ENCODE measurements at places on chromosomes 16 and 17.

DNA sequence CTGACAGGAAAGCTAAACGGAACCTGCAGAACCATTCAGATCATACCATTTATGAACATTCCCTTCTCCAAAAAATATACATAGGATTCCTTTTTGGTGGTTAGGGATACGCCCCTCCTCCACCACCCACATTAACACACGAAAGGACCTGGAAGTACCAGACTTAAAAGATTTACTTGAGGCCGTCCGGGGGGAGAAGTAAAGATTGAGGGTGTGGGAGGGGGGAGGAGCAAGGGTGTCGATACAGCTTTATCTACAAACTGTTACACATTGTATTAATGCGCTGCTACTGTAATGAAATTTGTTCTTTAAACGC is 537 bp downstream of the PALB2 start:
- DNase-seq: no peak

GRCh38 chr17:49779739-49780231 is 8.7 kb upstream of the KAT7 start:
- DNase-seq: no peak

GRCh38 chr17:70207184-70207583 is 37.9 kb downstream of the KCNJ2 start:
- DNase-seq: no peak

DNA sequence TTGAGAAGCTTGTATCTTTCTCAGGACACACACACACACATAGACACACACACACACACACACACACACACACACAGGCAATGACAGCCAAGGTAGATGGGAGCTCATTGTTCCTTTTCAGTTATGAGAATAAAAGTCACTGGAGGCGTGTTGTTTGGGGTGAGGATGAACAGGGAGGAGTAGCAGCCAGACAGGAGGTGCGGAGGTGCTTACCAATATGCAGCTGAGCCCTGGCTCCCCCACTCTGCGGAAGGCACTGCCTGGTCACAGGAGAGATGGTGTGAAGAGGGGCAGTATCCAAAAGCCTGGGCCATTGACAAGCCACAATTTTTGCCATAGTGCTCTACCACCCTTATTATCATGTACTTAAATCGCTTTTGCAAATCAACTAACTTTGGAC is 77.4 kb downstream of the CBLN1 start:
- DNase-seq: no peak

DNA sequence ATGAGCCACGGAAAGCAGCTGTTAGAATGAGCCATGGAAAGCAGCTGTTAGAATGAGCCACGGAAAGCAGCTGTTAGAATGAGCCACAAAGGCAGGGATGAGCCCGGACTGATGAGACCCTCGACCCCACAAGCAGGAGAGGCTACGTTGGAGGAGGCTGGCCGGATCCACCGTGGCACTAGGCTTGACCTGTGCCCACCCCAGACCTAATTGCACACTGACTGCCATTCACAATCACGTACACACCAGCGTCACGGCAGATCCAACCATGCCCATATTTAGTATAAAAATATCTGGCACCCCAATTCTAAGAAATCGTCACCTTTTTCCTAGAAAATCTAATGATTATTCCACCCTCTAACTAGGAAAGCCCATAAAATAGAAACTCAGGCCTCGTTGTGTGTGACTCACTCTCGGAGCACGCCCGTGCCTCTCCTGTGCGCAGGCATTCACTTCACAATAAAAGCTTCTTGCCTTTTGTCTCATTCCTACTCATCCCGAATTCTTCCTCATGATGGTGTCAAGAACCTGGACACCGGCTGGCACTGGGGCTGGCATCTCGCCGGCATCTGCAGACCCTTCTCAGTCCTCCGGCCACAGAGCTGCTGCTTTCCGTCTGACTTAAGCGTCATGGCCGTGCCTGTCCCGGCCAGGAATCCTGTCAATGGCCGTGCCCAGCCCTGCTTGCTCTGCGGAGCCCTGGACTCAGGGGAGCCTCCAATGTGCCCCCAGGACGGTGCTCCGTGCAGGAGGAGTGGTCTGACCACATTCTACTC is 5.5 kb upstream of the SECTM1 start:
- DNase-seq: no peak

- DNase-seq: no peak
These were observed 368.2 kb downstream of the SNX29 start for GRCh38 chr16:12344577-12345343.

DNA sequence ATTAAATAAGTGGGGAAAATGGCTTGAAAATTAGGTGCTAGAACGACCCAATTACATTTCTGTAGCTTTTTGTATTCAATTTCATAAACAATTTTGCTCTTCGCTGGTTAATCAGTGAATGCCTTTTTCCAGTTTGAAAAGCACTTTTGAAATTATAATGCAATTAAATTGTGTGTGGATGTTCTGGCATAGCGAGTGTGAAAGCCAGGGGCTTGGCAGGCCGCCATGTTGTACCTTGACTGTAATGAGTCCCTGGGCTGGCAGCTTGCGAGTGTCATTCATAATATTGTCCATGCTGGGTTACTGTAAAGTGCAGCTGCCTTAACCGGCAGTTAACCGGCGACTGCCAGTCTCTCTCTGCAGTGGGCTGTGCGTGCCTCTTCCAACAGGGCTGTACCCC is 177.8 kb downstream of the CCDC182 start:
- no peak for DNase-seq

DNA sequence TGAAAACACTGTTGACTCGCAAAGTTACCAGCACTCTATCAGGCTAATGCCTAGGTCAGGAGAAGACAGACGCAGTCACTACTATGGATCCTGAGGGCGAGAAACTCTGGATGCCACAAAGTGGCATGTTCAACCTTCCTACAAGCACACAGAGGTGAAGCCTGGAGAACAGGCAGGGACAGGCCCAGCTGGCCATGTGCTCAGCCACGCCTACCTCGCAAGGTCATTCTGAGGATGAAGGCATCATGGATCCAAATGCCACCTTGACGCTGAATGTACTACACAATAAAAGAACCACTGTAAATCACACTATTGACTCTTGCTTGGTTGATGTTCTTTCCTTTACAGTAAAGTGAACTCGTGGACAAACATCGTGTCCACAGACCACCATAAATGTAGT is 85.8 kb downstream of the ANKRD11 start:
- DNase-seq: no peak

GRCh38 chr17:16987830-16988601 is 16.1 kb upstream of the TNFRSF13B start:
- DNase-seq: no peak

- no peak for DNase-seq
These were observed 97.5 kb downstream of the METRNL start for GRCh38 chr17:83176623-83177583.

DNA sequence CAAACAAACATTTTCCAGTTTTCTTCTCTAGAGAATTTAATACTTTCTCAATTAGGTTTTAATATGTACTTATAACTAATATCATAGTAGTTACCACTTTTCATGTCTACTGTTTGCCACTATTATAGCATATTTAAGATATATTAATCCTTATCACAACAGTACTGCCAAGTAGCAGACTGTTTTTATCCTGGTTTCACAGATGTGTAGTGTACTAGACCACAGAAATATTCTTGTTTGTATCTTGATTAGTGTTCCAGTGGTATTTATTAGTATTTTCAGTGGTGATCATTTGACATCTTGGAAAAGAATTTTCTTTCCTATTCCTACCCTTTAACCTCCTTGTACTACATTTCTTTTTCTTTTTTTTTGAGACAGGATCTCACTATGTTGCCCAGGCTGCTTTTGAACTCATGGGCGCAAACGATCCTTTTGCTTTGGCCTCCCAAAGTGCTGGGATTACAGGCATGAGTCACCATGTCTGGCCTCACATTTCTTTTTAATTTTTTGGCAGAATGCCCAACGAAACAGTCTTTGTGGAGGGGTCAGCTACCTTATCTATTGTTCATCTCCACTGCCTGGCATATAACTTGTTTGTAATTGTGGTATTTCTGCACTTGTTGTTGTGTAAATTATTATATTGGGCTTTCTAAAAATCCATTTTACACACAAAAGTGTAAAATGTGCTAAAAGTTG is 27.2 kb downstream of the MAP2K4 start:
- no peak for DNase-seq

DNA sequence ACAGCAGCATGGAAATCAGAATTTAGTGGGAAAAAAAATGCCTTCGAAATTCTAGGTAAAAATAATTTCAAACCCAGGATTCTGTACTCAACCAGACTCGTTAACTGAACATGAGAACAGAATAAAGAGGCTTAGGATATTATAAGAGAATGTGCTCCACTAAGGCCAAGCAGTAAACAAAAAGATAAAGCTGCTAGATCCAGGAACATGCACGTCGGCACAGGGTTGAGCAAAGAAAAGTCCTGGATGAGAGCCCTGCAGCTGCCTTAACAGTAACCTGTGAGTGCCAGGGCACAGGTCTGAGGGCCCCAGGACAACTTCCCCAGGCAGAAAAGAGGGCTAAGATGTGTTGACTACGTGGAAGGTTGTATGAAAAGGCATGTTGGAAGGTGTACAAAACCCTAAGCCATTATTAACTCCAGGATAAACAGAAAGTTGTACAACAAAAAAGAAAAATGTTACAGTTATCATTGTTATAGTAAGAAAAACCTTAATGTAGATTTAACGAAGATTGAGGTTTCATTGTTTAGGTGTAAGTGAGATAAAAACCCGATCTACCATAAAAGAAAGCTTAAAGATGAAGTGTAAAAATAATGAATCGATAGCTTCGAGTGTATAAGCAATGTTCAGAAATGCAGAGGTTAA is 42.3 kb upstream of the RBFOX3 start:
- no peak for DNase-seq

GRCh38 chr17:7341842-7342241 is 5.5 kb downstream of the ACAP1 start:
- DNase-seq: no peak

GRCh38 chr17:81509972-81510784 is 2.4 kb downstream of the ACTG1 start:
- no peak for DNase-seq

GRCh38 chr17:21294321-21295035 is 10.0 kb downstream of the MAP2K3 start:
- DNase-seq: no peak

DNA sequence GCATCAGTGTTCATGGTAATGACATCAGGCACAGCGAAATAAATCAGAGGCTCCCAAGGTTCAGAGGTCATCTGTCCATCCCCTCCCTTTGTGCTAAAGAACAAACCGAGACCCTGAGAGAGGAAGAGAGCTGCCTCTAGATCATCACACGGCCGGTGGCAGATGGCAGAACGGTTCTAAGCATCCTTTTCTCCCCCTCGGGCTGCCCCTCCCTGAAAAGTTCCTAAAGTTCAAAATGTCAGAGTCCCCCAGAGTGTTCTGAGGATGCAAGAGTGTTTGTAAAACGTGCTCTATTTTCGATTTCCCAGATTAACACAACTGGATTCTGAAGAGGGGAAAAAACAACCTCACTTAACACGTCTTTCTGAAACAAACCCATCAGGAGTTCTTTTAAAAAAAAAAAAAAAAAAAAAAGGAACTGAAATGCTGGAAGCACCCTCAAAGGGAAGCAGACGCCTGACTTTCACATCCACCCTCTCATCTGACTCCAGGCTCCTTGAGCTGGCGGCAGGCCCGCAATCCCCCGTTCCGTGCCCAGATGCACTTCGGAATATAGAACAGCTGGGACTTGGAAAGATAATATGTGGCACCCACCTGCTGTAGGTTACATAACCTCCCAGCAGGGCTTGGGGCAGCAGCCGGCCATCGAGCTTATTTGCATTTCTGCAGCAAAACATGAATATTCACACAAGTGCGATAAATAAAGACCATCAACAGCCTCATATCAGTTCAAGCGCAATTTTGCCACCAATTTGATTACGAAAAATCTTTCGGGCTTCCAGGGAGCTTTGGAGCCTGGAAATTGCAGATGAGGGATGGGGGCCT is 115.5 kb upstream of the SMURF2 start:
- no peak for DNase-seq

DNA sequence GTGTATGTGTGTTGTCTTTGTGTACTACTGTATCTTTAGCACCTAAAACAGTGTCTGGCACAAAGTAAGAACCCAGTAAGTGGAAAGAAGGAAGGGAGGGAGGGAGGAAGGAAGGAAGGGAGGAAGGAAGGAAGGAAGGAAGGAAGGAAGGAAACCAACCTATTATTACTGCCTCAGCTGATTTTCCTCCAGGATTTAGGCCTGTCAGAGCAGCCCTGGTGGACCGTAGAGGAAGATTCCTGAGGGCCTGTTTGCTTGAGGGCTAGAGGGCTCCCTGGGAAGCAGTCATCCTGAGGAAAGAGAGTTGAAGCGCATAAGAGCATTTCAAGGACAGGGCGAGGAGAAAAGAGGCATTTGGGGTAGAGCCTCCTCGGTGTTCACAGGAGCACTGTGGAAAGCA is 61.5 kb downstream of the WSB1 start:
- no peak for DNase-seq

GRCh38 chr16:565419-566330 is 1.1 kb upstream of the NHLRC4 start:
- no peak for DNase-seq

- no peak for DNase-seq
These were observed 8.0 kb downstream of the SEZ6 start for GRCh38 chr17:28997806-28998205.

GRCh38 chr17:36131421-36131820 is 27.8 kb downstream of the CCL4 start:
- no peak for DNase-seq

DNA sequence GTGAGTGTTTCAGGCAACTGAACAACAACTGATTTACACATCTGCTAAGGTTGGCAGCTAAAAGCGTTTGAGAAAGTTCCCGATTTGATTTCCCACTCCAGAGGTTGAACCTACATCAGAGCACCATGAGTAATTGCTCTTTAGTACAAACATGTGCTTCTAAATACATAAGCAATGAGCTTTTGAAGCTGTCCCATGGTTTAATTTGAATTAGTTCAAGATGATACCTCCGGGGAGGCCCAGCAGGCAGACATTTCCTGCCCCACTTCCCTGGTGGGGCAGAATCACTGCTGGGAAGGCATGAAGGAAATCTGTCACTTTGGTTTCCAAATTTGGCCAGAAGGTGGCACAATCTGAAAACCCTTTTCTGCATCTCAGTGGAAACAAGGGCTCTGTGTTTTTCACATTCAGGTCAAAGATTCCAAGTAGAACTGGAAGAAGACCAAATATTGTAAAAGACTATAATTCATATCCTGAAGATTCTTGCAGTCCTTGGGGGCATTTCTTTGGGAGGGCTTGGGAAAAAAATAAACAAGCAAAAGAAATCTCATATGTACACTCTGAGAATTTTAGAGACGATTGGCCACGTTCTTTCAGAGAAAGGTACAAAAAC is 176.2 kb upstream of the FAM20A start:
- DNase-seq: peak; percentile 13

DNA sequence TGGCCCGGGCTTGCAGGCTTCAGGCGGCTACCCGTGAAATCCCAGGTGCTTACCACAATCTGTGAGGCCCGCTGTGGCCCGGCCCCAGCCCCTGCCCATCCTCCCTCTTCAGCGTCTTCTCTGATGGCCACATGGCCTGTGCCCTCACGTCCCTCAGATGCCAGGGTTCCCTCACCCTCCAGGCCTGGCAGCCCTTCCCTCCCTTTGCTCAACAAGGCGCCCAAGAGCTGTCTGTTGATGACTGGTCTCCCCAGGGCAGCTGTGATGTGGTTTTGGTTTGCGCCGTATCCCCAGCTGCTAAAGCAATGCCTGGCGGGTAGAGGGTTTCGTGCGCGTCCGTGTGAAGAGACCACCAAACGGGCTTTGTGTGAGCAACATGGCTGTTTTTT is 35.1 kb downstream of the PMM2 start:
- DNase-seq: no peak

- DNase-seq: no peak
These were observed 44.4 kb downstream of the ZNF778 start for GRCh38 chr16:89261691-89262563.
